ENCODE measurements at places on chromosomes 1 and 21. TPM values are rescaled to one million over a fixed set of nuclear protein-coding genes. Genes with fewer than 3 reads are reported as not detected.

DNA sequence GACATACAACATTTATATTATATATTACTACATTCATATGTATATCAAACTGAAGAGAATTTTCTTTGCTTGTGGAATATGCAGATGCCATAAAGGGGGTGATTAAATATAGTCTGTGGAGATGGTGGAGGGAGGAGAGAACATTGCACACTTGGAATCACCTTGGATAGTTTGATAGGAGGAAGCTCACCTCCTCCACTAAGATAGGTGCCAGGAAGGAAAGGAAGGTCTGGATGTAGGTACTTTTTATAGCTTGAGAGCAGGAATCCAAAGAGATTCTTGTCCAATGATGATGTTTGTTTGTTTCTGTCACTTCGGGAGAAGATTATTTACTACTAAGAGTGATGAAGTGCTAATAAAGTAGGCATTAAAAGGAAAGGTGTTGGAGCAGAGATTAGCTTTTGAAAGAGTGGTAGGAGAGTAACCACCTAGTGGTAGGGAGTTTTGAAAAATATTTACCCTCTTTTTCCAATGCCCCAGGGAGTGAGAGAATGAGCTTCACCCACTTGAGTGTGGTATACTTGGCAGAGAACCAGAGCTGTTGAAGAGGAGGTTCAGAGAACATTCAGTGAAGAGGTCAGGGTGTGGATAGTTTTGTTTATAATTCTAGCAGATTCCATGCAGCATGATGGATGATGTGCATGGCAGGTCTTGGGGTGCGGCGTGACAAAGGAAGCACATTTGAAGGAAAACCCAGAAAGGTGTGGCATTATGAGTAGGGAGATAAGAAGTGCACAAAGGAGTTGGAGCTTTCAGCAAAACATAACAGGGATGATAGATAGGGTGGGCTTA lies 145.0 kb downstream of the PATJ start:
- DNase-seq = no peak

- no peak for DNase-seq
Measured at GRCh38 chr1:172935062-172935592, 115.6 kb downstream of the TNFSF18 start.

GRCh38 chr1:119565131-119565772 lies 58.2 kb downstream of the HSD3B1 start:
- DNase-seq = no peak

- DNase-seq = no peak
Measured at GRCh38 chr1:213131851-213132655, 81.0 kb downstream of the RPS6KC1 start.

- DNase-seq = peak; percentile 62
Measured at GRCh38 chr1:19209439-19209989, 552 bp downstream of the UBR4 start.

SLAMF9 gene
- not detected for polyA plus RNA-seq

CELA2A gene
- polyA plus RNA-seq = 0.38 TPM

DNA sequence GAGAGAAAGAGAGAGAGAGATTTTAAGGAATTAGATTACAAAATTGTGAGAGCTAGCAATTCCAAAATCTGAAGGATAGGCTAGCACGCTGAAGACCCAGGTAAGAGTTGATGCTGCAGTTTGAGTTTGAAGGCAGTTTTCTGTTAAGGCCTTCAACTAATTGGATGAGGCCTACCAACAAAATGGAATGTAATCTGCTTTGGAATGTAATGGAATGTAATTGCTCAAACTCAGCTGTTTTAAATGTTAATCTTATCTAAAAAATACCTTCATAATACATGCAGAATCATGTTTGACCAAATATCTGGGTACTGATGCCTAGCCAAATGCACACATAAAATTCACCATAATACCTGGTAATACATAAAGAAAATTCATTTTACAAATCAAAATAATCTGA lies 976.1 kb downstream of the LTN1 start:
- no peak for DNase-seq

EPHA2 gene
- 4.8 TPM for polyA plus RNA-seq

HEYL gene
- polyA plus RNA-seq = 50.0 TPM

DNA sequence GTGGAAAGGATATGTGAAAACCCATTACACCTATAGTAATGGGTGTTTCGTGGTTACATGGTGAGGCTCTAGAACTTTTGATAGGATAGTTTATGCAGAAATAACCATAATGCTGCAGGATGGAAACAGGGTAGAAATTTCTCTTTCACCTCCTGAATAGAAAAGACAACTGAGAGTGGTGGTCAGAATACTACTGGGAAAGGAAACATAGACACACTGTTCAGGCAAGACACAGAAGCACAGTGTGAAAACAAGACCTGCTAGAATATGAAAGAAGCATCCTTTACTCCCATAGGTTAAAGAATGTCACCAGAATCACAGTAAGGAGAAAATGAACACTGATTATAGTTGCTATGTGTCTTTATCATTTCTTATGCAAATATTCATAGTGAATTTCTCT lies 496.6 kb downstream of the DPYD start:
- DNase-seq = no peak

DNA sequence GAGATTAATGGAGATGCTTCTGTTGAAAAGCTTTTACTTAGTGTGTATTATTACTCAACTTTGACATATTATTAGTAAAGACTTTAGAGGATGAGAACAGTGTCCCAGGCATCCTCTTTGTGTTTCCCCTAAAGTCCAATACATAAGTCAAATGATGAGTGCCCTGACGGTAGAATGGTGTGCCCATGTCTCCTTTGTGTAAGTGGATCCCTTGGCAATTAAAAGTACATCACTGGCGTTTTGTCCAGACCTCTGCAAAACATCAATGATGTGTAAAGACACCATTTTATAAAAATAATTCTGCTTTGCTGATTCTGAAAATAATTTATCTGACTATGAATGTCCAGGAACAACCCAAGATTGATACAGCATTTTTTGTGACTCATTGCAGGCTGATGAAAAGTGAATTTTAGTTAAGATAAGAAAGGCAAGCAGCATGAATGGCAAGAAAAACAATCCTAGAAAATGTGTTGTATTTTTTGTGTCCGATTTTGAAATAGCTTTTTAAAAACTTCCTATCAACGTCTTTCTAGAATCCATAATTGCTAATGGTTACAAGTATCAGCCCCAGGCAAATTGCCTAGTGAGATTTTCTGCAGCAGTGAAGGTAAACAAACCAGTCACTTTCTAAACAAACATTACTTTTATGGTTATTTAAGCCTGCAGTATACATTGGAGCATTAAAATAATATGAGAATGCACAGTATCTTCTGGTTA lies 251.5 kb downstream of the PTPRC start:
- no peak for DNase-seq

LCE1B gene
- not detected for polyA plus RNA-seq

ISG20L2 gene
- 21.3 TPM for polyA plus RNA-seq

DNA sequence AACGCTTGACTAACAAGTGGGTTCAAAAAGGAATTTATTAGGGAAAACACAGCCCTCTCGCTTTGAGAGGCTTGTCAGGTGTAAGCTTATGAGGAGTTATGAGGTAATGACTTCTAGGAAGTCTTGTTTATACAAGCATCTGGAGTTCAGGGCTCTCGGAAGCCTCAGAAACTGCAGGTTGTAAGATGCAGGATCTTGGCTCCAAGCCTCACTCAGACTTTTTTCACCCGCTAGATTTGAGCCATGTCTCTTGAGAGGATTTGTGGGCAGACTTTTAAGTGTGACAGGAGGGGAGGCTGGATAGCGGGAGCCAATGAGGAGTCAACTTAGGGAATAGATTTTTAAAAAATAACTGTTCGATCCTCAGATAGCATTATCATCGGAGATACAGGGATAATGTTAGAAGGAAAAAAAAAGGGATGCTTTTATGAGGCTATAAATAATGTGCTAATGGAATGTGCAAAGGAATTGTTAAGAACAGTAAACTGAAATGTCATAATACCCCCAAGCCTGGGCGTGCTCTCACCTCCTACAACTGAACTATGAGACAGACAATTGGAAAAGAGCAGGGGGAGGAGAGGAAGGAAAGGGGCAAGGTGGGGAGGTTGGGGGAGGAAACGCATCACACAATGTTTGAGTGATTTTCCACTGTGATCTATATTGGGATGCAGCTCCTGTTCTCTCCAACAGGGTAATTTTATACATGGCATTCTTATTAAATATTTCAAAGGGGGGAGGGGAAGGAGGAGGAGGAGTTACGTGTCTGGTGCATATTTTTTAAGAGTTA lies 107.4 kb upstream of the ESRRG start:
- no peak for DNase-seq

TNFRSF1B gene
- 17.5 TPM for polyA plus RNA-seq

AGPAT3 gene
- polyA plus RNA-seq = 27.7 TPM

GPR157 gene
- 2.4 TPM for polyA plus RNA-seq

GRCh38 chr1:179821524-179821923 lies 56.1 kb downstream of the TOR1AIP2 start:
- DNase-seq = no peak

SYT2 gene
- polyA plus RNA-seq = 0.63 TPM

DNA sequence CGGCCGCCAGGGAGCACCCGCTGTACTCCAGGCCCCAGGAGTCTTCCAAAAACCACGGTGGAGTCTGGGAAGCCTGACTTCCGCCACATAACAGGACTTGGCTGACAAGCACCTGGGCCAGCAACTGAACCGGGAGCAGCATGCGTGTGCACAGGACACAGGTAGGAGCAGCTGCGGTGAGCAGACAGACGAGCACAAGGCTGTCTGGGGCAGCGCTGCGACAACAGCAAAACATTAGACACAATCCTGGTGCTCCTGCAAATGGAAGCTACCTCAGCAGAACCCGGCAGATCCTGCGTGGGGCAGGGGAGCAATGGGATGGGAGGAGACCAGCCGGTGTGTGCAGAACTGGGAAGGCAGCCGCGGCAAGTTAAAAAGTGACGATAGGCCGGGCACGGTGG lies 80.4 kb downstream of the NPHP4 start:
- no peak for DNase-seq

CD5L gene
- polyA plus RNA-seq = 0.06 TPM

DNA sequence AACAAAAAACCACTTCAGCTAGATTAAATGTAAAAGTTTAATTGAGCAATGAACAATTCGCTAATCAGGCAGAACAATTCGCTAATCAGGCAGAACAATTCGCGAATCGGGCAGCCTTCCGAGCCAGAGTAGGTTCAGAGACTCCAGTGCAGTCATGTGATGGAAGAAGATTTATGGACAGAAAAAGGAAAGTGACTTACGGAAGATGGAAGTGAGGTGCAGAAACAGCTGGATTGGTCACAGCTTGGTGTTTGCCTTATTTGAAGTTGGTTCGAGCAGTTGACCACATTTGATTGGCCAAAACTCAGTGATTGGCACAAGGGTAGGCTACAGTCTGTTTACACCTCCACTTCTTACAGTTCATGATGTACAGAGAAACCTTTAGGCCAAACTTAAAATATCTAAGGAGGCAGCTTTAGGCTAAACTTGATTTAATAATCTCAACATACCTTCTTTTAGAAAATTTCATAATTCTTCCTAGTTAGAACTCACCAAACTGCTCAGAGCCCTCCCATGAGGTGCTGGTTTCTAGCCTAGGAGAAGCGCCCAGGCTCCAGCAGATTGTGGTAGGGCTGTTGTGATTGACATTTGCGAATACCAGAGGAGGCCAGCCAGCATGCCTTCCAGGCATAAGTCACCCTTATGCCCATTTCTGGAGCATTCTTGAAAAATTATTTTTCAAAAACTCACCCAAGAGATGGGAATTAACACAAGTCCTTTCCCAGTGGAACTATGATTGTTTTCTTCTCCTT lies 22.8 kb upstream of the KCNC4 start:
- DNase-seq = peak; percentile 41

DNA sequence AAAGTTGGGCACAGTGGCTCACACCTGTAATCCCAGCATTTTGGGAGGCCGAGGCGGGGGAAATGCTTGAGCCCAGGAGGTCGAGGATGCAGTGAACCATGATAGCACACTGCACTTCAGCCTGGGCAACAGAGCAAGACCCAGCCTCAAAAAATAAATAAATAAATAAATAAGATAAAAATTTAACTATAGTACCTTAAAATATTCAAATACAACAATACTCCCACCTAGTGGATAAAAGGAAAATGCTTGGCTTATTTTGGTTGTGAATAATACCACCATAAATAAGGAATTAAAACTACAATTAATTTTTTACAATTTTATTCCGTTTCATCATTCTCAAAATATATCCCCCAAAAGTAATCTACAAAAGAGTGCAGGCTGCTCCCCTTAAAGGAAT lies 8.1 kb downstream of the PSMG1 start:
- peak; percentile 36 for DNase-seq

- DNase-seq = no peak
Measured at GRCh38 chr1:39828734-39829133, 40.1 kb upstream of the BMP8B start.

DNA sequence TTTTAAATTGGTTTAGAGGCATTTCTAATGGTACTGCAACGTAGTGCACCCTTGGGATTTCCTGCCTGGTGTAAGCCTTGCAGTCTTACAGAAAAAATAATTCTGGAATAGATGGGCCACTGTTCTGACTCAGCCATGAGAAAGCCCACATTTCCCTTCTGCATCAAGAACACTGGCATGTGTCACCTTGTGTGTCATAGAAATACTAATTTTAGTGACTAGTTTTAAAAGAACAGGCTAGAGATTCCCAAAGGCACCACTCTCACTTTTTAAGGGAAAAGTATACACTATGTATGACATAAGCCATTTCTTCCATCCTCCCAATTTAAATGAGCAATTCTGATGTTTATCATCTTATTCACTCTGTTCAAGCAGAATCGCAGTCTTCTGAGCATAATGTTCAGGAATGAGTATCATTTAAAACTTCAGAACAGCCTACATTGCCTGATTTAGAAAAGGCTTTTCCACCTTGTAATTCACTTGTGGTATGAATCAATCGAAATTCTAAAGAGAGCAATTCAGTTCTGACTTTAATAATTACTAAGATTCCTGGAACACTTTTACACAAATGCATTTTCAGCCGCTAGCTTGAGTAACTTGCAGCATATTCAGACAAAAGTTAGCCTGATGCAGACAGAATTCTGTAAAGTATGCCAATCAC lies 18.8 kb downstream of the RGS13 start:
- no peak for DNase-seq

DNA sequence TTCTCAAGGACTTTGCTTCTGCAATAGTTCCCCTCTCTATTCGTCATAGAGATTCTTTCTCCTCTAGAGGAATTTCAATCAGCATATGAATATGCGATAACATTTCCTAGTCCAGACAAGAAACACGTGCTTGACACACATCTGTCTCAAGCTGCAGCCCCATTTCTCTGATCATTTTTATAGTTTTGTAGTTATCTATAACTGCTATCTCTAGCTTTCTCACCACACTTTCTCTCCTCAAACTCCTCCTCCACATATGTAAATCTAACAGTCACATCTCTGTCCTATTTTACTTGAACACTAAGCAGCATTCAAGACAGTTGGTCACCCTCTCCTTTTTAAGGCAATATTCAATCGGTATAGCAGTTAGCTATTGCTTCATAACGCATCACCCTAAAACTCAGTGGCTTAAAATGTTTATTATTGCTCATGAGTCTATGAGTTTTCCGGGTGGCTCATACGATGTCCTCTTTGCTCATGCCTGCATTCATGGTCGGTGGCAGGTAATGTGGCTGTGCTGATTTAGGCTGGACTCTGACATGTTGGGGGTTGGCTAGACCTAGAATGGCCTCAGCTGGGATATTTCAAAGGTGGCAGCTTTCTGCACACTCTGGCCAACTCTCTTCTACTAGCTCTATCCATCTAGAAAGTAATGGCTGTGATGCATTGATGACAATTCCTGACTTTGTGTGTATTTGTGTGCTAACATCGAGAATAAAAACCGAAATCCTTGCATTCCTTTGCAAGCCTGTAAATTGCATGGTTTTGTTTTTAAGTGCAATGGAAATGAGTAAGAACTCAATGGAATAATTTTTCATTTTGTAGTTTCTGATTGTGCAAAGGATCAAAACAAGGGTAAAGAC lies 20.6 kb downstream of the ATP6V1G3 start:
- DNase-seq = no peak

BMP8B gene
- polyA plus RNA-seq = 0.99 TPM

GRCh38 chr21:29073222-29074006 lies at the start of gene CCT8:
TSS of gene CCT8 (minus strand) at chr21:29073648. CDS start at chr21:29073590, 58 bp downstream.
- peak; percentile 100 for DNase-seq
